ENCODE measurements at places on chromosomes 7 and 10.

DNA sequence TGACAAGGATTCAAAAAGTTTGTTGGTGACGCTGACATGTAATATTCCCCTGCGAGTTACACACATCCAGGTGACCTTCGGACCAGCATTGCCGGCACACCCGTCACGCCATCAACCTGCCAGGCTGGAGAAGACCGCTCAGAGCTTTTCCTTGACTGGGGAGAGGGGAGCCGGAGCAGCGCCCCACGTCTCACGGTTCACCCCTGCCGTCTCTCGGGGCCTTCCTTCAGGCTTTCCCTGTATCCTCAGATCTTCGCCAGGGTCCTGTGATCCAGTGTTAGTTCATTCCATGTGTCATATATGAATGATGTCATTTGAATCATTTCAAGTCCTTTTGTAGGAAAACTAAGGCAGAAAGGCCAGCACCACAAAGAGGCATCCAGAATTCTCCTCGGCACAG is 127.8 kb downstream of the MGMT start:
- no peak for DNase-seq

- DNase-seq = no peak
These were observed 134.1 kb upstream of the KLF14 start for GRCh38 chr7:130868139-130868538.

DNA sequence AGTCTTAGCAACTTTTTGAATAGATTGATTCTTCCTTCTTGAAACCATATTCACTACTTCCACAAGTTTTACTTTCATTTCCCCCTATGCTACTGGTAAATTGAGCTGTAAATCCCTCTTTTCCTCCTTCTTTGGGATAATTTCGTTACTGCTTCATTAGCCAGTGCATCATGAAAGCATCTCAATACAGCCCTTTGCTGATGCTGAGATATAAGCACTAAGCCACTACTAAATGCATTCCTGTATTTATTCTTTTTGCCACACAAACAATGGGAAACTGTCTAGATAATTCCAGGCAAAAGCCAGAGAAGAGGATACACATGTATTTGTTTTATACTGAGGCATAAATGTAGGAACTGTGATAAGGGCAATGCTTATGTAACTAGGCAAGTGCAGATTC is 313.9 kb downstream of the NXPH1 start:
- no peak for DNase-seq

GRCh38 chr10:99057936-99058690 is 177.5 kb downstream of the HPSE2 start:
- no peak for DNase-seq

- DNase-seq = no peak
These were observed 14.1 kb downstream of the LARP4B start for GRCh38 chr10:917416-917720.

GRCh38 chr10:21993360-21994001 is 10.0 kb downstream of the DNAJC1 start:
- no peak for DNase-seq

GRCh38 chr7:69951458-69951857 is 353.2 kb downstream of the AUTS2 start:
- DNase-seq = no peak

GRCh38 chr10:80174641-80175395 is 30.5 kb downstream of the ANXA11 start:
- no peak for DNase-seq

GRCh38 chr7:34133356-34133982 is 228.1 kb downstream of the BMPER start:
- no peak for DNase-seq
